Brain microvascular endothelial cell (primary cell): ENCODE measurements at places on chromosomes 11 and 22.

GRCh38 chr11:66334605-66335442 is 1.4 kb downstream of the RIN1 start:
- DNase-seq: no peak

DNA sequence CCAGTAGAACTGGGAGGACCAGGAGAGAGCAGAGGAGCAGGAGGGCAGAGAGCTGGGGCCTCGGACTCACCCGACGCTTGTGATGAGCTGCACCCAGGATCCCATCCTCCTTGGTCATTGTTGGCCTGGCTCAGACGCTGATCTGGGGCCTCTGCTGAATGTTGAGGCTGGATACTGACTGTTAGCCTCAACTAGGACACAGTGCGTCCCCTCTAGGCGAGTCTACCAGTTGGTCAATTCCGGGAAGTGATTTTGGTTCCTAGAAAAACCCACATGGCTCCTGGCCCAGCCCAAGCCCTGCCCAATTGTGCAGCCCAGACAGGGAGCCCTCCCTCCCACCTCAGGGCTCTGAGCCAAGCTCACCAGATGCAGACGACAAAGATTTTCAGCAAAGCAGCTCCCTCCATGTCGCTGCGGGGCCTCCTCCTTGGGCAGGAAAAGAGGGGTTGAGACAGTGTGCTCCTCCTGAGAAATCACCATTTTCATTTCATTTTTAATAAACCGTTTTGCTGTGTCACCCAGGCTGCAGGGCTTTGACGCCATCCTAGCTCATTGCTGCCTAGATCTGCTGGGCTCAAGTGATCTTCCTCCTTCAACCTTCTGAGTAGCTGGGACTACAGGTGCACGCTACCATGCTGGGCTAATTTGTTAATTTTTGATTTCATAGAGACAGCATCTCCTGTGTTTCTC is at the start of gene APOL4:
Gene APOL4 (minus strand): TSS at position 180 of the 690 bp plus-strand sequence. CDS start 75 bp downstream, at position 105.
- no peak for DNase-seq

- DNase-seq: peak; percentile 91
These were observed 113.6 kb downstream of the SIK3 start for GRCh38 chr11:116984589-116984988.

- no peak for DNase-seq
These were observed 31.1 kb downstream of the ACER3 start for GRCh38 chr11:76891793-76892192.

DNA sequence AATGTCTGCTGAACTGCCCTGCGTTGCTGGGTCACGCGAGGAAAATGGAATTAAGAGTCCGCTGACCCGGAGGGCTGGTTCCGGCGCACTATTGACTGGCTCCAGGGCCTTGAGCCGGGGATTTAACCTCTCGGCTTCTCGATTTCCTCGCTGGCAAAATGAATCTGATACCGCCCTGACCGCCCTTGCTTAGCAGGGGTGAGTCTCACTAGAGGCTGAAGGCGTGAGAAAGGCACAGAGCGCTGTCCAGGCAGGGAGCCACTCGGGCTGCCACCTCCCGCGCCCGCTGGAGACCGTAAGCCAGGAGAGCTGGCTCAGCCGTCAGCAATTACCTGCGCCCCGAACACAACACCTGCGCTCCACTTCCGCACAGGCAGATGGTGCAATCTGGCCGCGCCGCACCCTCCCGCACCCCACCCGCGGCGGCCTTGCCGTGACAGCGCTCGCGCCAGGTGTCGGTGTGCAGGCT is 65.6 kb downstream of the BUD13 start:
- DNase-seq: no peak

GRCh38 chr11:34936945-34937629 is 20.7 kb downstream of the PDHX start:
- DNase-seq: no peak

DNA sequence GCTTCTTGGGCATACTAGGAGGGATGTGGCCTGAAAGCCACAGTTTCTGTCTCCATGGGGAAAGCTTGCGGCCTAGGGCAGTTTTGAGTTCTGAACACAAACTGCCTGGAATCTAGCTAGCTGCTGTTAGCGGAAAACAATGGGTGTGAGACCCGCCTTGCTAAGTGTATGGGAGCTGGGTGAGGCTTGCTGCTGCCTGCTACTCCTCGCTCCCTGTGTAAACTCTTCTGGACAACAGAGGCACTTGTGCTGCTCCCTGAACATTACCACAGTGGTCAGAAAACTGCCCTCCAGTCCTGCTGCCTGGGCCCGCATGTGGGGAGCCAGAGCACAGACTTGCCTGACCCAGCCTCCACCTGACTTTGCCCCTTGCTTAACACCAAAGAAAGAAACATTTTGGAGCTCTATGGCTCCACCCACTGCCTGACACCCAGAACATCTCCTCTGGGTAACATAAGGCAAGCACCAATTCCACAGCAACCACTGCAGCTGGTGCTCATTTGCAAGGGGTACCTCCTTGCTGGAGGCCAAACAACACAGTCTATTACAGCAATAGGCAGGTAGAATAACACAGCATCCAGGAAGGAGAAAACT is 766.3 kb upstream of the RAG2 start:
- no peak for DNase-seq

DNA sequence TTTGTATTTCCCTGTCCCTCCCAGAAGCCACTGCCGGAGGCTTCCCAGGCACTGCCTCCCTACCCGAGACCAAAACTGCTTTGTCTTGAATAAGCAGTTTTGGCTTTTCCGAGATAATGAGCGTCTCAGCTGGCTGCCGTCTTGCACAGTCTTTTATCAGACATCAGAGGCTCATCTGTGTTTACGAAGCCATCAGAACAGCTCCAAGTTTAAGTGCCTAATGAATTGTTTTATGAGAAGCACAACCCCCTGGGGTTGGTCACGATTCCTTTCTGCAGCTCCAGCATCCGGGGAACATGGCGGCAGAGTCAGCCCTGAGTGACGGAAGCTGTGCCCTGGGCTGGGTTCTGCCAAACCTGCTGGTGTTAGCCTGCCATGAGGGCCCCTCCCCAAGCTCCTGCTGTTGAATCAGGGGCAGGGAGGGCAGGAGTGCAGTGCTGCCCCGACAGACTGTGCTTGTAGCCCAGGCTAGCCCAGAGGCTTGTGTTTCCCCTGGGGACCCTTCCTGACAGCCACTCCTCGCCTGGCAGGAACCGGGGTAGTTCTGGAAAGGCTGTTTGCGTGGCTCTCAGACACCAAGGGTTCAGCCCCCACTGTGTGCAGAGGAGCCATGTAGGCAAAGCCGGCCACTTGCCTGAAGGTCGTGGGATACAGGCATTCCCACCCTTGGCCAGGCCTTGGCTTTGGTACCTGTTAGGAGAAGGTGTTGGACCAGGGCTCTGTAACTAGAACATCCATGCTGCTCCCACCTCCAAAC is 96.1 kb downstream of the MORC2 start:
- DNase-seq: no peak

GRCh38 chr11:127369356-127369755 is 368.8 kb upstream of the KIRREL3 start:
- DNase-seq: no peak

DNA sequence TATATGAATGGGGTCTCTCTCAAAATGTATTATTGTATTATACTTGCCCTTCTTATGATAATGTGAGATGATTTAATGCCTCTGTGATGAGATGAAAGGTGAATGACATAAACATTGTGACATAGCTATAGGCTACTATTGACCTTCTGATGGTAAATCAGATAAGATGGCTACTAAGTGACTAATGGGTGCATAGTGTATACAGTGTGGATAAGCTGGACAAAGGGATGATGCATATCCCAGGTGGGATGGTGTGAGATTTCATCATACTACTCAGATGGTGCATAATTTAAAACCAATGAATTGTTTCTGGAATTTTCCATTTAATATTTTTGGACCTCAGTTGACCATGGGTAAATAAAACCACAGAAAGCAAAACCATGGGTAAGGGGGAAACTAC is 243.5 kb downstream of the SBF2 start:
- DNase-seq: peak; percentile 31

- no peak for DNase-seq
These were observed 39.0 kb upstream of the SUSD2 start for GRCh38 chr22:24142241-24142640.

DNA sequence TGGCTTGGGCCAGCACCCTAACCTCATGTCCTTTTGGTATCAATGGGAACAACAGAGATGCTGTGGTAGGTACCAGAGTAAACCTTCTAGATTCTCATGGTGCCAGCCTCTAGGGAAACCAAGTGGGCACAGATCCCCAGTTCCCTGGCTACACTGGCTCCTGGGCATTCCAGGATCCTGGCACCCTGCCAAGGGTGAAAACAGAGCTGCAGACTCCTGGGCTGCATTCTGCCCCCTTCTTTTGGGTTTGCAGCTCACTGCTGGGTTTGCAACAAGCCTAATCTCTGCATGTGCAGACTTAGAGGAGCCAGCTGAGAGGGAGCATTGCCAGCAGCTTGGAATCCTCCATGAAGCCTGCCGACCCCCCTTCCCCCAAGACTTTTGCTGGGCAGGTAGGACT is 30.6 kb downstream of the PRDM11 start:
- no peak for DNase-seq

DNA sequence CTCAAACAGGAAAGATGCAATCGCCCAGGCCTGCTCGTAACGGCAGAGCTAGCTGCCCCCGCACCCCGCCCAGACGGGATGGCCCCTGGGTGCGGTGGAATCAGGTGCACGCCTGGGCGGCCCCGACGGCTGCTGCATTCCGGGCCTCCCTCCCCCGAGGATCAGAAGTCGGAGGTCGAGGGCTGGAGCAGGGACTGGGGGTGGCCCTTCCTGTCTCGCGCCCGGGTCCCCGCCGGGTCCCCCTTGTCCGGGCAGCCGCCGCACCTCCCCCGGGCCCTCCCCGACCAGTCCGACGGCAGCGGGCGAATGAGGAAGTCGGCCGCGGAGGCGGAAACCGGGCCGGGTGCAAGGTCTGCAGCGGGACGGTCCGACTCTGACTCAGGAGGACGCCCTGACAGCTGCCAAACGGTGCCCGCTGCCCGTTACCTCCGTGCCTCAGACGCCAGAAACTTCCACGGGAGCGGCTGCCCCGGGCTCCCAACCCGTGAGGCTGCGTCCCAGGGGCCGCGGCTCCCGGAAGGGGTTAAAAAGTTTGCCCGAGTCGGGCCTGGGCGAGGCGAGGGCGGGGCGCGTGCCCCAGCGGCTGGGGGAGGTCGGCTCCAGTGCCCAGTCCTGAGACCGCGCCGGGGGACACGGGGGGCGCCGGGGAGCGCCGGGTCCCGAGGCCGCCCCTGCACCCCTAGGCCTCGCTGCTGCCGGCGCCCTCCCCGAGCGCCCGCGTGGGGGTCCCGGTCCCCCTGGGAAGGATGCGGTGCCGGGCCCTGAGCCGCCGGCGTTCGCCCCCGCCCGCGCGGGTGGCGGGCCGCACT is 663 bp downstream of the MYH9 start:
- no peak for DNase-seq

- no peak for DNase-seq
These were observed 12.3 kb upstream of the ARL14EP start for GRCh38 chr11:30310623-30311022.

GRCh38 chr11:26964339-26964738 is 29.6 kb upstream of the FIBIN start:
- DNase-seq: no peak

DNA sequence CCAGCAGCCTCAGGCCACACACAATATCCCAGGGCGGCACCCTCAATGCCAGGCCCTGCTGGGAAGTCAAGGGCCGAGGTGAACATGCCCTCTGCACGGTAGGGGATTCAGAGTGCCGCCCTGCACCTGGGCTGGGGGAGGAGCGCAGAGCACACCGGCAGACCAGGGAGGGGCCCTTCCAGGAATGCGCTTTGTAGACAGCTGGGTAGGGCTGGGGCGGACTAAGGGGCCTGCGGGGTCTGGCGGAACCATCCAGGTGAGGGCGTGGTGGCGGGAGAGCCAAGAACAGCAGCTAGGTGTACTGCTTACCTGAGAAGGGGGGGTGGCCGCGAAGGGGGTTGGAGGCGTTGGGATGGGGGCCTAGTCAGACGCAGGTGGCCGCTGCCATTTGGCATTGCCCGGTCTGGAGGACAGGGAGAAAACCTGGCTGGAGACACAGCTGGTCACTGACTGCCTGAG is 26.0 kb downstream of the DUSP8 start:
- no peak for DNase-seq

DNA sequence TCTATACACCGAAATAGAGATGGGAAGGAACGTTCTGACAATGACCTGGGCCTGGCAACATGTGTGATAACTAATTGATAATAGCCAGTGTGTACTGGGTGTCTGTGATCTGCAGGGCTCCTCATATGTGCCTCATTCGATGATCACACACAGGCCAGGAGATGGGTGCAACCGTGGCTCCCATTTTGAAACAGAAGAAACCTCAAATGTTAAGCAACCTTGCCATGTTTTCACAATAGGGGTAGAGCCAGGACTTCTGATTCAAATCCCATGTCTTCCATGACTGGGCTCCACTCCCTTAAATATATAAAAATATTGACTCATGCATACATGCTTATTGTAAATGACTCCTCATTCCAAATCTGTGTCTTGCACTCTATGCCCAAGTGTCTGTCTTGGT is 11.1 kb downstream of the APOL3 start:
- no peak for DNase-seq

DNA sequence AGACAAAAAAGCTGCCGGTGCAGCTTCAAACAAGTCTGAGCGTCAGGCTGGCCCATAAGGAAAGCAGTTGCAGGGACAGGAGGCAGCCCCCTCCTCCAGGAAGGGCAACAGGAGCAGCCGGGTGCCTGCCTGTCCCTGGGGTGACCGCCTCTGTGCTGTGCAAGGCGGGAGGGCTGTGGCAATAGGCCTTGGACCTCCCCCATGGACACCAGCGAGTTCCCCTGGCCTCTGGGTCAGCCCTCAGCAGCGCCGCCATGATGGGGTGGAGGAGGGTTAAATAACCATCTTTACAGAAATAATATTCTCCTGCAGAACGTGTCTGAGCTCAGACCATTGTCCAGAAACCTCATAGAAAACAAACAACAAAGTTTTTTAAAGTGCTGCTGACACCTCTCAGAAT is 3.3 kb upstream of the TMPRSS4 start:
- no peak for DNase-seq

DNA sequence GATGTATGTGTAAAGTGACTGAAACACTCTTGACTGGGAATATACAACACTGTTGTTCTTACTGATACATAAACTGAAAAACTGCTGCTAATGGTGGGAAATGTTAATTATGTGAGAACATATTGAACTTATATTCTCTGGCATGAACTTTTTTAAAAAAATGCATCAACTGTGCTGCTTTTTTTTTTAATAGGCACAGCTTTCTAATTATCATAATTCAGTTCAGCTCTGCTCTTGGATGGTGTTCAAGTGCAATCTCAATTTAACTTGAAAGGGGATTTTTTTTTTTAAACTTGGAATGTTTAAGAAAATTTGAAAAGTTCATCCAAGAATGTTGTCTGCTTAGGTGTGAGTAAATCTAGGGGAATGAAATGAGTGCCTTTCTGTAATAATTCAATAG is 5.2 kb downstream of the TEAD1 start:
- no peak for DNase-seq

- DNase-seq: no peak
These were observed 18.8 kb downstream of the RRP7A start for GRCh38 chr22:42500836-42501179.
